ENCODE measurements at places on chromosomes 2 and 18. TPM values are rescaled to one million over a fixed set of nuclear protein-coding genes. Genes with fewer than 3 reads are reported as not detected.

- peaks cover 4% of the 10 kb centered on the region for H3K4me1 ChIP-seq
- no peak overlapping the region for H3K4me3 ChIP-seq
- no peak overlapping the region for H3K27ac ChIP-seq
- no peaks in the 10 kb centered on the region for H3K27me3 ChIP-seq
These were observed 156.4 kb downstream of the RDH14 start for GRCh38 chr2:18403921-18404522.

BZW1 gene
- total RNA-seq = 323 TPM

GRCh38 chr2:126999106-126999756, 100.5 kb downstream of the TEX51 start:
- H3K27ac ChIP-seq = no peak overlapping the region
- H3K36me3 ChIP-seq = no peaks in the 10 kb centered on the region
- H3K4me3 ChIP-seq = no peak overlapping the region
- no peak for DNase-seq
- H3K4me1 ChIP-seq = peaks cover 13% of the 10 kb centered on the region

DNA sequence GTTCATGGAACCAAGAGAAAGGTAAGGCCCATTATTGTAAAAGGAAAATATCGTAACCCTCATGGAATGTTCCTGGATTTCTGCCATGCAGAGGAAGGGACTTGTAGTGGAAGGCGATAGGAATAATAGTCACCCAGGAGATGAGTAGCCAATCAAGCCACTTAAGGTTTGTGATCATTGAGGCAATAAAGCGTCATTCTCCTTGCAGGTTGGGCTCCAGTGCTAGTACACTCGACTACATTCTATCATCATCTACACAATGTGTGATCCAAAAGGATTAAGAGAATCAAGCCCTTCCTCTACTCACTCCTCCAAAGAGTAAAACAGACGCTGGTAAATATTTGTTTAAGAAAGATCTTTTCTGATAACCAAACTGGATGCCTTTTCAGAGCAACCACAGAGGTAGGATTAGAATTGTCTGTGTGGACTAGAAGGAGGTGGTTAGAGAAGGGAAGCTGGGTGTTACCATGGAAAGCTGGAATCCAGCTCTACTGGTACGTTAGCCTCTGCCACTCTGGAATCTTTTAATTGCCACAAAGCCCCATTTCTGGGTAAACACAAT, 245.7 kb downstream of the IKZF2 start:
- H3K27me3 ChIP-seq = no peaks in the 10 kb centered on the region
- H3K4me3 ChIP-seq = no peak overlapping the region
- peaks cover 3% of the 10 kb centered on the region for H3K4me1 ChIP-seq
- no peak overlapping the region for H3K27ac ChIP-seq
- no peak for DNase-seq
- no peaks in the 10 kb centered on the region for H3K36me3 ChIP-seq

GRCh38 chr2:16613539-16614011, 52.1 kb downstream of the CYRIA start:
- DNase-seq = no peak
- no peak overlapping the region for H3K27ac ChIP-seq
- H3K36me3 ChIP-seq = no peaks in the 10 kb centered on the region
- no peaks in the 10 kb centered on the region for H3K27me3 ChIP-seq
- H3K4me3 ChIP-seq = no peak overlapping the region

LDLRAD4 gene
- 15.1 TPM for total RNA-seq

- no peaks in the 10 kb centered on the region for H3K27me3 ChIP-seq
These were observed 47.2 kb downstream of the SDC1 start for GRCh38 chr2:20177556-20178248.

RGPD3 gene
- total RNA-seq = 0.25 TPM
